NCI-H524 treated with DMSO at 0.1 percent for 48 hours (cell line): ENCODE measurements at places on chromosomes 2 and 18.
A peak's percentile ranks its signal among the peaks of the same experiment; 100 is the strongest.

GRCh38 chr2:20168048-20168726 lies 56.7 kb downstream of the SDC1 start:
- no peak for DNase-seq

DNA sequence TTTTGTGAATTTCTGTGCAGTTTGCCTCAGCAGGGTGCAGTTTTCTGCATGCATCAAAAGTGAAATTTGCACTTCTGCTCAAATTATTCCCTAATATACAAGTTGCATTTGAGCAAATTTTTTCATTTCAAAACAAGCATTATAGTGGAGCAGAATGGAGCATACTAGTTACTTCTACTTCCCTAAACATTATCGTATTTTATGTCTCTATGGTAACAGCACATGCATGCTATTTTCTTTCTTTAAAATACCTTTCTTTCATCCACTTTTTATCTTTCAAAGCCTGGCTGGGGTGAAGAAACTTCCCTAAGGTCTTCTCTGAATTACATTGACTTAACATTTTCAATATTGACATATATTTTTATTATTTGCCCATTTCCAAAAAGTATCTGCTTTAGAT lies 11.2 kb downstream of the RHBDD1 start:
- DNase-seq, result no peak

DNA sequence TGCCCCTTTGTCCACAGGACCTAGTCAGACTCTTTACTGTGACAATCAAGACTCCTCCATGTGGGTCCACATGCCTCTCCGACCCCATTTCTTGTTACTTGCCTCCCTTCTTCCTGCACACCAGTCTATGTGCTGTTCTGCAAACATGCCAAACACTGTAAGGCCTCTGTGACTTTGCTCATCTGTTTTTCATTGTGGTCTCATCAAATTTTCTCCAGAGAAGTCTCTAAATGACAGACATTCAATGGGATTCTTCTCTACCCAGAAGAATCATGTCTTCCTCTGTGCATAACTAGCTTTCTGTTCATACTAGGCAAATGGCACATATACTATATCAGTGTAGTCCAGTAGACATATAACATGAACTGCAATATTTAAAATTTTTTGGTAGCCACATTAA lies 43.0 kb upstream of the KCNE4 start:
- no peak for DNase-seq

DNA sequence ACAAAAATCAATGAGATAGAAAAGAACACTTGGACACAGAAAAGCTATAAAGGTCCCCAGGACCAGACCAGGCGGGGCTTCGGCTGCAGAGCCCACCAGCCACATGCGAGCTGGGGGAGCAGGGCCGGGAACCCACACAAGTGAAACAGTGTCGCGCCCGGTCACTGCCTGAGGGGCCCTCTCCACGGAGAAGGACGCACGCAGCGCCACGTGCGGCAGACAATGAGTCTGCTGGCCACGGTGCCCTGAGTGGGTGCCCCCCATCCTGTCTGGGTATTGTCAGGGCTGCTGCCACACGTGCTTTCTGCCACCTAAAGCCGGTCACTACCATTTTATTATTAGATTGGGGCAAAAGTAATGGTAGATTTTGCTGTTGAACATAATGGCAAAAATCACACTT lies 207.9 kb upstream of the HDAC4 start:
- no peak for DNase-seq

DNA sequence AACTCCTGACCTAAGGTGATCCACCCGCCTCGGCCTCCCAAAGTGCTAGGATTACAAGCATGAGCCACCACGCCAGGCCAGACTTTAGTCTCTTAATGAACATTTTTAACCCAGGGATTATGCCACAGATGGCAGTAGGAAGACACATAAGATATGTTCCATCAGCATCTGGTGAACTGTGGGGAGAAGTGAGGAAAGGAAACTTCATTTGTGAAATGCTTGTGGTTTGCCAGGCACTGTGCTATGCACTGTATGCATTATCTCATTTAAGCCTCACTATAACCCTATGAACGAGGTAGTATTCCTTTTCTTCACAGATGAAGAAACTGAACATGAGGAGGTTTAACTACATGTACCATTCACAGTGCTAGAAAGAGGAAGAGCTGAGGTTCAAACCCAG lies 29.3 kb downstream of the PTRHD1 start:
- no peak for DNase-seq

GRCh38 chr2:95372216-95372829 lies 30.2 kb upstream of the FAHD2A start:
- no peak for DNase-seq

DNA sequence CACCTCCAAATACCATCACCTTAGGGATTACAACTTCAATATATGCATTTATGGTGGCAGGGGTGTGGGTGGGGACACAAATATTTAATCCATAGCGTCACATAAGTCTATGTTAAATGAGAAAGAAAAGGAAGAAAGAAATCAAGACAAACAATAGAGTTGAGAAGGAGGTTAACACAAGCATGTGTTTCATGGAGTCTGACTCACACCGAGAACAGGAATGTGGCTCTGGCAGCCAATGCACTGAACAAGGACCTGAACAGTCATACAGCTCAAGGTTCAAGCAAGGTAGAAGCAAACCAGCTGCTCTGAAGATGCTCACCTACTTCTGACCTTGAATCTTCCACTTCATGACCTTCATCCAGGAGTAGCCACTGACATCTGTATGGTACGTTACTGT lies 36.2 kb upstream of the LPIN1 start:
- DNase-seq, result no peak

- no peak for DNase-seq
These were observed 27.8 kb downstream of the ZNF532 start for GRCh38 chr18:58892488-58892887.

DNA sequence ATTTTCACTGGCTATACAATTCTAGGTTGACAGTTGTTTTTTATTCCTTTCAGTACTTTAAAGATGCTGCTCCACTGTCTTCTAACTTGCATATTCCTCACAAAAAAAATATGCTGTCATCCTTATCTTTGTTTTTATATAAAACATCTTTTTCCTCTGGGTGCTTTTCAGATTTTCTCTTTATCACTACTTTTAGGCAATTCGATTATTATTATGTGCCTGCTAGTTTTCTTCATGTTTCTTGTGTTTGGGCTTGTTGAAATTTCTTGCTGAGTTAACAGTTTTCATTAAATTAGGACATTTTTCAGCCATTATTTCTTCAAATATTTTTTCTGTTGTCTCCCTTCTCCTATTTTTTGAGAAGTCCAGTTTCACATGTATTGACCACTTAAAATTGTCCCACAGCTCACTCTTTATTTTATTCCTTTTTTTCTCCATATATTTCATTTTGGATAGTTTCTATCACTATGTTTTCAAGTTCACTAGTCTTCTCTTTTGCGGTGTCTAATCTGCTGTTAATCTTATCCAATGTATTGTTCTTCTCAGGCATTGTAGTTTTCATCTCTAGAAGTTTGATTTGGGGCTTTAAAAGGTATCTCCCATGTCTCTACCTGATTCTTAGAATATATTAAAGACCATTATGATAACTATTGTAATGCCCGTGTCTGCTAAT lies 205.1 kb upstream of the SIX3 start:
- no peak for DNase-seq

DNA sequence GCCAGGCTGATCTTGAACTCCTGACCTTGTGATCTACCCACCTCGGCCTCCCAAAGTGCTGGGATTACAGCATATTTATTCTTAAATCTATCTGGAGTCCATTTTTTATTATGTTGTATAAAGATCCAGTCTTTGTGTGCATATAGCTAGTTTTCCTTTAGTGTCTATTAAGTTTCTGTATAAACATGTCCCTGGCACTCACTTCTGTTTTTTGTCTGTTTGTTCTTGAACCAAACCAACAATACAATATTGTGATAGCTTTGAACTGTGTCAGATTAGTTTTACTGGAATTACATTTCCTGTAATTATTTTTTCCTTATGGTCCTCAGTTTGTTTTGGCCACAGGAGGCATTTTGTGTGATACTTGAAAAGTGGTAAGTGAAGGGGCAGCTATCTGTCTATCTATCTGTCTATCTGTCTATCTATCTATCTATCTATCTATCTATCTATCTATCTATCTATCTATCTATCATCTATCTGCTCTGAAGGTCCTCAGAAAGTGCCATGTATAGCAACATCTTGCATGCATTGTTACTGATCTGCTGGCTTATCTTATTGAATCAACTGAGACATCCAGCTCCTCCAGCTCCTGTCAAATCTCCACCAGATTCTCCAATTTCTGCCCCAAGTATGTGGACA lies 70.9 kb upstream of the ACVR1 start:
- no peak for DNase-seq

GRCh38 chr2:148565272-148565894 lies 79.2 kb upstream of the EPC2 start:
- no peak for DNase-seq

DNA sequence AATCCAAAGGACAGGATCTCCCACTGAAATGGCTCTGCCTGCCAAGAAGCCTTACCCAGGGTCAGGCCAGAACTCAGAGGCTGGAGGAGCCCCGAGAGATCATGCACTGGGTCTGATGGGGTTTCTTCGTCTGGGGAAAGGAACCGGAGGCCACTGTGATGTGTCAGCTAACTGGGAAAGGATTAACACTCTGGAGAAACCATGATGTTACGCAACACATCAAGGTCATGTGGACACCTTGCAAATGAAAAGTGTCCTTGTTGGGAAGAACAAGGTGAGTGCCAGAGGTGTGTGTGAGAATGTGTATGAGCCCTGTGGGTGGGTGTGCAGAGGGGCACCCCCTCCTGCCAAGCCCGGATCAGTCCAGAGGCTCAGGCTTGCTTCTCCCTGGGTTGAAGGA lies 86.9 kb downstream of the CRACDL start:
- no peak for DNase-seq

DNA sequence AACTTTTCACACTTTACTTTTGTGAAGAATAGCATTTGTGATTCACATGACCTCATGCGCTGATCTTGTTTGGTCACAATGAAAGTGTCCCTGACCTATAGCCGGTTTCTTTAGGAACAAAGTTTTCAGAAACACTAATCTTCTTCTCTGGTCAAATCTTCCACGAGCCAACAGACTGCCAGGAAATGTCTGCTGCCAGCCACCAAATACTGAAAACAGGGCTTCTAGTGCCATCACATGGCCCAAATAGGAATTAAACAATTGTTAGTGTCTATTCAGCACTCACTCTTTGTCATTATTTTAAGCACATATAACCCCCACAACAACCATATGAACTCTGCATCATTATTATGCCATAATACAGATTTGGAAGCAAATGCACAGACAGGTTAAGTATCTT lies 286.5 kb upstream of the SYT4 start:
- DNase-seq, result peak; percentile 23

GRCh38 chr2:15731889-15732271 lies 140.2 kb downstream of the DDX1 start:
- no peak for DNase-seq

DNA sequence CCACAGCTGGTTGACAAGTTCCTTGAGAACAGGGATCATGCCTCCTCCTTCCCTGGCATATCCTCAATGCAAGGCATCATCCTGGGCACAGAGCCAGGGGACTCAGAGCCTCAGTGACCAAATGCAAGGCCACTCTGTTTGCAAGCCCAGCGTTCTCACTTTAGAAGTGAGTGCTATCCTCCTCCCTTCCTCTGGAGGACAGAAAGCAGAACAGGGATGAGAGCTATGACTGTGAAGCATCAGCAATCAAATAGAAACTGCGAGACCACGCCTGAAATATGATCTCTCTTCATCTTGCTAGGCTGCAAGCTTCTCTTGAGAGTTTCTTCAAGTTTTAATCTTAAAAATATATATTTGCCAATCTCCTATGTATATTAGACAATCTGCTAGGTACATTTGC lies 119.8 kb downstream of the LRATD1 start:
- DNase-seq, result no peak

- DNase-seq, result no peak
These were observed 1.1 kb downstream of the CD28 start for GRCh38 chr2:203707530-203707929.

- DNase-seq, result no peak
These were observed 32.0 kb upstream of the ACYP2 start for GRCh38 chr2:54083445-54083844.

- no peak for DNase-seq
These were observed 25.7 kb downstream of the RPE start for GRCh38 chr2:210028178-210028577.

DNA sequence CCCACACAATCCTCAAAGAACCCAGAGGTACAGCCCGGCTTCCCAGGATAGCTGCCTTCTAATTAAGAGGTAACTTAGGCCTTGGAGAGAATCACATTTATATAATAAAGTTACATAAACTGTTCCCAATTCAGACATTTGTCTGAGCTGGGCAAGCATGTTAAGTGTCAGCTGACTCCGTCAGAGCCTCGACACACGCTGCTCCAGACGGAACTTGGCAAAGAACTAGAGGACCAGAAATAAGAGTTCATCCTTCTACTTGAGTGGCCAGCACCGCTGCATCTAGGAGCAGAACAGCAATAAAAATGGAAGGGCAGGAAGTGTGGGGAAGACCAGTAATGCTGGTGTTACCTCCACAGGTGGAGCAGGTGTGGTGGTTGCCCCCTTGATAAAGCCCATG lies 80.5 kb downstream of the MYO5B start:
- no peak for DNase-seq

GRCh38 chr18:63829886-63830285 lies 54.7 kb downstream of the SERPINB7 start:
- no peak for DNase-seq

DNA sequence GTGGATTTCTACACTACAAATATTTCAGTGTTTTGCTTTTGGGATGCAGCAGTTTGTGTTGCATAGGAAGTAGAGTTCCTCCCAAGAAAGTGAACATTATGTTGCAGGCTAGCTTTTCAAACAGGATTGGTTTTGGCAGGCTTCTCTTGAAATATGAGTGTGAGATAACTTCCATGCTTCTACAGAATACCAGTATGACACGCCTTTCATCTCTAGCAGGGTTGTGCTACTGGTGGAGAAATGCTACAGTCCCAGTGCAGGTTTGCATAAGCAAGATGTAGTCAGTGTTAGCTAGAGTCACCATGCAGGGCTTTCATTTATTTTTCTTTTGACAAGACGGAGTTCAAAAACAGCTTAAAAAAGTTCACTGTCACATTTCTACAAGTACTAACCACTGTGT lies 17.1 kb upstream of the CAVIN2 start:
- no peak for DNase-seq

GRCh38 chr18:69002233-69002632 lies 204.4 kb downstream of the CCDC102B start:
- no peak for DNase-seq

DNA sequence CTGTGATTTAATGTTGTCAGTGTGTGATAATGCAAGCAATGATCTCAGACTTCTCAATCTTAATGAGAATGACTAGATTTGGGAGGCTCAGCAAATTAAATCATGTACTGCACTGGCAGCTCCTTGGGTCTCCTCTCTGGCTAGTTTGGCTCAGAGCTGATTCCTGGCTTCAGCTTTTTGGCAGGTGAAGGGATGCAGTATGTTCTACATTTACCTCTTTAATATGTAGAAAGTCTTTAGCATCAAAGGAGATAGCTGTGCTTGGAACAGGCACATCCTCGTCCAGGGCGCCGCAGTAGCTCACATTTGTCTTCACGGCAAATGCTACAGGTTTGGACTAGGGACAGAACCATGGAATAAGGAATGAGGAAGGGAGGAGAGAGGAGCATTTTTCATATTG lies 52.4 kb upstream of the ARL5A start:
- DNase-seq, result no peak

- DNase-seq, result no peak
These were observed 115.5 kb upstream of the SH3BP4 start for GRCh38 chr2:234836271-234836670.

GRCh38 chr2:129201696-129202095 lies 777.8 kb upstream of the RAB6C start:
- no peak for DNase-seq

GRCh38 chr18:78146136-78147085 lies 833.2 kb upstream of the SALL3 start:
- DNase-seq, result no peak
